ENCODE measurements at places on chromosomes 6 and 20.

DNA sequence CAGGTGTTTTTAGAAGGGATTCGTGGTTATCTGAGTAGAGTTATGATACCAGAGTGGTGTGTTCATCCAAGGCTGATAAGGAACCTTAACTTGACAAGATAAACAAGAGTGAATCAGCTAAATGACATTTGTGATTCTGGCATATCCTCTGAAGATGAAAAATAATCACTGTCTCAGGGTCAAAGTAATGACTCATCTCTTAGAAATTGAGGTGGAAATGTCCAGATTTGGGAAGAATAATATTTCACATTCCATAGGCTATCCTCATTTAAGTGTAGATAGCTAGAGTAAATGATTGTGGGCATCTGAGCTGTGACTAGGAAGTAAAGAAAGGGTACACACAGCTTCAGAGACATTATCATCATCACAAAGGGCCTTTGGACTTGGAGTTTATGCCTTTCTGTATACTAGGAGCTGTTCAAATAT is 255.7 kb downstream of the GJA1 start:
- DNase-seq: no peak

DNA sequence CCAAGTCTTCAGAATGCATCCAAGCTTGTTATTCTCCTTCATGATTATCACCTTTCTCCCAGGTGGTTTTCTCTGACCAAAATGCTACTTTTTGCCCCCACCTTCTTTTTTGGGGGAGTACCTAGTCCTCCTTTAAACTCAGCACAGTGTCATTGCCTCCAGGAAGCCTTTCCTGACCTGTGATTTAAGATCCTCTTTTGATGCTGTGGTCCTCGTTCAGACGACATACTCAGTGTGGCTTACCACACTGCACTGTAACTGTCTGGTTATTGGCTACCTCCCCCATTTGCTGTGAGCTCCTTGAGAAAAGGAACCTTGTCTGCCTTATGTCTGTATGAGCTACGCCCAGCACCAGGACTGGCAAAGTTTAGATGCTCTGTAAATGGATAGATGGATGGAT is 14.6 kb downstream of the SAYSD1 start:
- DNase-seq: no peak

GRCh38 chr20:53943522-53944291 is 126.7 kb downstream of the BCAS1 start:
- no peak for DNase-seq

GRCh38 chr6:144439016-144439415 is 153.9 kb downstream of the UTRN start:
- no peak for DNase-seq

DNA sequence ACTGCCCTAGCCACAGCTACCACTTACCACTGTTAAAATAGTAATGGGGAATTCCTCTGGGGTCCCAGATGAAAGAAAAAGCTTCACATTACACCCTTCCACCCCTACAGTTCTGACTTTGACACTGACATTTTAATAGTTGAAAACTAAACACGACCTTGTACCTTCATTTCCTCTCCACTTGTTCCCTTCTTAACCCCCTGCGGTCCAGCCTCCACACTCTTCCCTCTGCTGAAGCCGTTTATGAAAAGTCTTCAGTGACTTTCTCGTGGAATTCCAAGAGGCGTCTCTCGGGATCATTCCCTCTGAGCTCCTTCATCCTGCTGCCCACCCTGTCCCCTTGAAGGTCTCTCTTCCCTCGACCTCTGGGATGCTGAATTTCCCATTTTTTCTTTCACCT is 36.6 kb upstream of the TIAM2 start:
- no peak for DNase-seq

- no peak for DNase-seq
These were observed 6.8 kb downstream of the HFE start for GRCh38 chr6:26094036-26094435.

DNA sequence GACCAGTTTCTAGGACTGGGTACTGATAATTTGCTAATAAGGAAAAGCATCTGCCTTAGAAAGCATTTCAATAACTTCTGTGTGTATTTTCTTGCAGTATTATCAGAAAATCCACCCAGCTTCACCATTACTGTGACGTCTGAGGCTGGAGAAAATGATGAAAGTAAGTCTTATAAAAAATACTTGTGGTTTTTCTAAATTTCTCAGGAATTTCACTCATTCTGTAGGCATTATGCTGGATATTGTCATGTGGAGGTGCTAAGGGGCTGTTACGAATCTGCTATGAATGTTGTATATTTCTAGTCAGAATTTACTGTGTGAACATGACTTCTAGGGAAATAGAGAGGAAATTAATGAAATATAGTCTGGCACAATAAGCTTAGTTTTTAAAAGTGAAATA is 8.9 kb downstream of the RWDD1 start:
- DNase-seq: no peak

- DNase-seq: peak; percentile 74
These were observed 12.5 kb downstream of the EEF1A2 start for GRCh38 chr20:63486300-63486855.

DNA sequence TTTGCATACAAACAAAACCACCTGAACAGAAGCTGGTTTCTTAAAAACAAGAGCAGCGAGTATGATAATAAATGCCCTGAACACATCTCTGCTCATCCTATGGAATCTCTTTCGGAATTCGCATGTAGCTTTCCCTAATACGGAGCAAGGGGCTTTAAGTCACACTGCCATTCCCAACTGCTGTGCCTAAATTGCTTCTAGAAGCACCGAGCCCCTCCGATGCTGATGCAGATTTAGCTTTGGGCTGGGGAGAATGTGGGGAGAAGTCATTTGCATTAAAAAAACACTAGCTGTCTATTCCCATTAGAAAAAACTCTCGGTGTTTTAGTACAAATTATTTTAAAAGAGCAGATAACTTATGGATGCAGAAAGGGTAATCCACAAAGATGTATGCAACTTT is 76.9 kb downstream of the CD83 start:
- DNase-seq: no peak

- DNase-seq: peak; percentile 37
These were observed 178.3 kb downstream of the THBS2 start for GRCh38 chr6:169075211-169075914.

DNA sequence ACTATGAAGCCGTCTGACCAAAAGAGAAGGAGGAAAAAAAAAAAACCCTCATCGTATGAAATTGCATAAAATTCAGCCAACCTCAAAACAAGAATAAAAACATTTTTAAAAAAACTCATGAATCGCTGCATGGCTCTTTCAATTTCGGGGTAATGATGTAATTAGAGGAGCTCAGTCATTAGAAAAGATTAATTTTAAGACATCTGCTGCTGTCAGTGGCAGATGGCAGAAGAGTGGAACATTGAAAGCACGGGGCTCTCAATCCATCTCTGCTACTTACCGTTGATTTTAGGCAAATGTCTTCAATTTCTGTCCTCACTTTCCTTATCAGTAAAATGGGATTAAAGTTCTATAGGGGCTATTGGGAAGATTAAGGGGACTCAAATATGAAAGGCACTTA is 79.1 kb downstream of the EYA2 start:
- DNase-seq: no peak

GRCh38 chr20:48791014-48791413 is 36.8 kb downstream of the PREX1 start:
- DNase-seq: no peak

DNA sequence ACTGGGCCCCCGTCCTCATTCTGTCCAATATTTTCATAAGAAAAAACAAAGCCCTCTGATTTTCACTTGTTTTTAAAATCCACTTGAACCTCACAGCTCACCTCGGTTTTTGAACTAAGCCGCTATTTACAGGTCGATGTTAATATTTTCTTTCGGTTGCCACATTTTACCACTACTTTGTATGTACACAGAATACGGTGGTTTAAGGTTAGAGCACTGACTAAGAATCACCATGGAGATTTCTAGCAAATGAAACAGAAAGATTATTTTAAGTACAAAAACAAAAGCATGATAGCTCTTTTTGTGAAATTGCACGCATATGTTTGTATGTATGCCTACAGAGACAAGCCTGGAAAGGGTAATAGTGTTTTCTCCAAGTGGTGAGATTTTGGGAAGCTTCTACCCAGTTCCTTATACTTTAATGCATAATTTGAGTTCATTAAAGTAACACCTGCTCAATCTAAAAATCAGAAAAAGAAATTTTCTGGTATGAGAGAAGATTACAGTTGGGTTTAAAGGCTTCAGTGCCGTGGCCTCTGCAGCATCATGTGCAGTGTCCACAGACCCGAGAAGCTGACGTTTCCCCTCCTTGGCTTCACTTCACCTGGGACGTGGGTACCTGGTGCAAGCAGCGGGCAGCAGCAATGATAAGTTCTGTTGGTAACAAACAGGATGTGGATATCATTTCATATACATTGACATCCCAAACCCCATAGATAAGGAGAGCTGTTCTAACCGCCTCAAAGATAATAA is 144.0 kb downstream of the UST start:
- DNase-seq: no peak

- DNase-seq: peak; percentile 85
These were observed 31.6 kb upstream of the NOTCH4 start for GRCh38 chr6:32255199-32256153.

- peak; percentile 68 for DNase-seq
These were observed 651 bp upstream of the BLTP3A start for GRCh38 chr6:34791164-34791700.

DNA sequence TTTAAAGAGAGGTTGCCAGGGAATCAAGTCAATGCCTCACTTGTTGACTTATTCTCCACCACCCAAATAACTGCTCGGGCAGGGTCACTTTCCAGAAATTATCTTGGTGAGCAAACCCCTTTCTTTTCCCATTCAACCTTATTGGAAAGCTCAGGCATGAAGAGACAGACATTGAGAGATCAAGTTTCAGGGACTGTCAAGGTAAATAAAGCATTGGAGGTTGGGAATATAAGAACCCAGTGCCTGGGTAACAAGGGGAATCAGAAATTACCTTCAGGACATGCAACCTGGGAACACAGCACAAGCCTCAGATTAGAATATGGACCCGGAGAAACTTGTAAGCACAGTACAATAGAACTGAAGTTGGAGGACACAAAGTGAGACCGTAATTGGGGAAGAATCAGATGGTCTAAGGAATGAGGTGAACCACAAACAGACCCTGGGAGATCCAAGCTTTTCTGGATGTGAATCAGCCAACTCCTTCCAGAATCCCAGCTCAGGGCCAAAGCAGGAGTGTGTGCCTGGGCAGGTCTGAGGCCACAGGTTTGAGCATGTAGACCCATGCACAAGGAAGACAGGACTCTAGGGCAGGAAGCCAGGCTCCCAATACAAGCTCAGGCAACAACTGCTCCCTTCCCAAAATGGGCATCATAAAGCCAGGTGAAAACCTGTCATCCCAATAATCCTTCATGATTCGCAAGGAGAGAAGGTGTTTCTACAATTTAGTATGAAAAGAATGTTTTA is 512.8 kb downstream of the MAFB start:
- no peak for DNase-seq

- DNase-seq: no peak
These were observed 118.8 kb downstream of the MAP3K7 start for GRCh38 chr6:90468080-90468479.

DNA sequence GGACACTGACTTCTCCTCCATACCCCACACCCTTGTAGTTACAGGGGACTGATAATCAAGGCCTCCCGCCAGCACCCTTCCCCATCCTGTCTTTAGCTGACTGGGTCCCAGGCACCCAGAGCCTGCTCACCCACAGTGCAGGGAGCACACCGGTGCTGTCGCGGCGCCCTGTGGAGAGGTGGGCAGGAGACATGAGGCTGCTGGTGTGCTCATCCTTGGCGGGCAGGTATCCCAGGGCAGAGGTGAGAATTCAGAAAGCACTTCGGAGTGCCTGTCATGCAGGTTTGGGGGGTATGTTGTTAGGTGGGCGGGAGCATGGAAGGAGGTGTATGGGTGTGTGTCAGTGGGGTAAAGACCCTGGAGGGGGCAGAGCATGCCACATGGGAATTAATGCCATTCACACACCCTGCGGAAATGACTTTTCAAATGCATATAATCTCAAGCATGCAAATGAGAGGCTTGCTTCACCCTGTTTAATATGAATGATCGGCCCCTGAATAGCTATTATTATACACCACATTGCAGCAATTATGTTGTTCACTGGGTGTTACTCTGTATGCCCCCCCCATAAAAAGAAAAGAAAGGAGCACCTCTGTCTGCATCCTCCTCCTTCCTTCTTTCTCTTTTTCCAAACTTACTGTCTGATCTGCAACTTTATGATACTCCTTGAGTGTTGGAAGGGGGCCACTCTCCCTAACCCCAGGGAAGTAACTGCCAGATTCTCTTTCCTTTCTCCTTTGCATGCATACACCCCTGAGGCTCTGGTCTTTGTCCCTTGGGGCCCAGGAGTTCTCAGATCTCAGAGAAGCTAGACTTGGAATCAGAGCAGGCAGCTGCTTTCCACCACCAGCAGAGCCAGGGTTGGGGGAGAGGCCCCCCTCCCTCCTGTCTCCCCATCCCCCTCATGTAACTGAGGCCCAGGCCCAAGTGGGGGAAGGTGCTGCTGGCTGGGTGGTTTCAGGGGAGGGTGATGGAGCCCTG is 16.0 kb downstream of the FOXP4 start:
- DNase-seq: no peak

- no peak for DNase-seq
These were observed at the start of gene THBS2 for GRCh38 chr6:169253337-169254238. Gene THBS2 (minus strand): TSS chr6:169253846. CDS start chr6:169250784, 3,062 bp downstream.

- no peak for DNase-seq
These were observed 118.2 kb downstream of the PACRG start for GRCh38 chr6:162845972-162846371.

DNA sequence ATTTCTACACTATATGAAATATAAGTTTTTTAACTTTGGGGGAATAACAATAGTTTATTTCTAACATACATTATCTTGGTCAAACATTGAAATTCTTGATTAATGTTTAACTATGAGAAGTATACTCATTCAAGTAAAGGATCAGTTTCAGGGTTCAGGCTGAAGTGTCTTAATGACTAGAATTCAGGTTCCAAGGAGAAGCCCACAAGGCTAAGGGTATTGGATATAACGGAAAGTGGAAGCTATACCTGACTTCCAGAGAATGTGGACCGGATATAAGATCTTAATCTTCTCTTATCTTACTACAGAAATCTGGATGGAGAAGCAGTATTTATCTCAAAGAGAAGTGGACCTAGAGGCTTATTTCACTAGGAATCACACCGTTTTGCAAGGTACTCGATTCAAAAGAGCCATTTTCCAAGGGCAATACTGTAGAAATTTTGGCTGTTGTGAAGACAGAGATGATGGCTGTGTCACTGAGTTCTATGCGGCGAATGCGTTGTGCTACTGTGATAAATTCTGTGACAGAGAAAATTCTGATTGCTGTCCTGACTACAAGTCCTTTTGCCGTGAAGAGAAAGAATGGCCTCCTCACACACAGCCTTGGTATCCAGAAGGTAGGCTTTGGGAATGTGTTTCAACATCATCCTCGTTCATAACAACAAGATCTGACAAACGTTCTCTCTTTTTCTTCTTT is at the start of gene TINAG:
TSS of gene TINAG (plus strand) at position 153 of the 697 bp plus-strand sequence. CDS start at position 263, 110 bp downstream.
- DNase-seq: no peak

GRCh38 chr6:149252622-149253021 is 64.9 kb upstream of the TAB2 start:
- DNase-seq: no peak

- no peak for DNase-seq
These were observed 185.0 kb downstream of the HS3ST5 start for GRCh38 chr6:114157848-114158247.

- no peak for DNase-seq
These were observed 38.3 kb downstream of the FAM120B start for GRCh38 chr6:170344631-170345576.

GRCh38 chr20:61127311-61128039 is 124.6 kb upstream of the CDH4 start:
- DNase-seq: no peak

All from posterior cingulate gyrus (tissue), 11 donors.